CD8-positive, alpha-beta memory T cell (primary cell): ENCODE measurements at places on chromosomes 7 and 10.

DNA sequence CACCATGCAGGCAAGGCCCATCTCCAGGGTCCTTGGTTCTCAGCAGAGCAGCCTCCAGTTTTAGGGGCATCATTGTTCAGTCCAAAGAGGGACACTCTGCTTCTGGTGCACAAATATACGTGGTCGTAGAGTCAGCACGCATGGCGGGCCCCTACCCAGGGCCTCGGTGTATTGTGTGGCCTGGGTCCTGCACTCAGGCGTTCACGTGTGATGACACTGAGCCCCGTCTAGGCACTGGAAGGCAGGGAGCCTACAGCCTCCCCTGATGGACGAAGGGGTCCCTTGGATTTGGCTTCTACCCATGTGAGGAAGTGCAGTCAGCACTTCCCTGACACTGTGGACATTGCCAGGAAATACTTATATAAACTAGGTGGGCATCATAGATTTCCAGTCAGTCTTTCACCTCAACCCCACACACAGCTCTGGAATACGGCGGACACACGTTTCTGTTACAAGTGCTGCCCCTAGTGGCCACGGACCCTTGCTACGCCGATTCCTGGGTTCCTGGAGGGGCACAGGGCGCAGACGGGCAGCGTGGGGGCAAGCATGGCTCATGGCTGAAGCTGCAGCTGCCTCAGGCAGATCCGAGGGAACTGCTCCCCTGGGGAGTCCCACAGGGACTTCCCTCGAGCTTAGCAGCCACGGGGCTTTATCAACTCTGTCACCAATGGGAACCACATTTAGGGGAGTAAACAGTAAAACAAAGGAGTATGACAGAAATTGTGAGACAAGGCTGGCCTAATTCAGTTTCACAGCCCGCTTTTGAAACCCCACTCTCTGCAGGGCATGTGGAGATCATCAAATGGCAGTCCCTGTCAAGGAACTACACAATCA is 25.4 kb downstream of the AIFM2 start:
- DNase-seq: no peak

DNA sequence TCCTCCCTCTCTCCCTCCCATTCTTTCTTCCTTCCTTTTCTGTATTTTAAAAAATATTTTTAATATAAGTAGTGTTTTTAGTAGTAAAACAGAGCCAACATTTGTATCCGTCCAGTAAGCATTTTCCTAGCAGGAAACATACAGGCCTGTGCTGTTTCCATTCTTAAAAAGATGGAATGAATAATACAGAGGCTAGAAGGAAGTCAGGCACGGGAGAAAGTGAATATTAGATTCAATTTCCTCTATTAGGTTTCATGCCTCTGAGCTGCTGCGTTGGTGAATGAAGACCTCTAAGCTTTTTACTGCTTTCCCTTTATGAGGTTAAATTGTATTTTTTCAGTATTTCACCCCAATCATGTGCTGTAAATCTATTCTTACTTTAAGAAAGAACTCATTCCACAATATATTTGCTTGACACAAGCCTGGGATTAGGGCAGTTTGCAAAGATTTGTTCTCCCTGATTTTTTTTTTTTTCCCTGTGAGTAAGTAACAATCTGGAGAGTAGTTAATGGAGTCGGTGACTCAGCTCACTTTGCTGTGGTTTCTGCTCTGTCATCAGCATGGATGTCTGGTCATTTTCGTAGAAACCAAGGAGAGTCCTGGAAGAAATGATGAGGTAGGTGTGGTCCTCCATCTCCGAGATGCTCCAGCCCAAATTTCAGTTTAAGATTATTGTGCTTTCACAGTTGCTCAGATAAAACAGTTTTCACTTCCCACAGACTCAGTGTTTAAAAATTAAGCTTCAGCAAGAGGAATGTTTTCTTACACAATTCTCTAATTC is 76.1 kb upstream of the PITRM1 start:
- no peak for DNase-seq

- DNase-seq: no peak
Measured at GRCh38 chr7:112357136-112357535, 93.1 kb upstream of the IFRD1 start.

GRCh38 chr7:117005449-117005848 is 52.1 kb downstream of the ST7 start:
- no peak for DNase-seq

- no peak for DNase-seq
Measured at GRCh38 chr7:12066521-12066920, 144.6 kb upstream of the TMEM106B start.

DNA sequence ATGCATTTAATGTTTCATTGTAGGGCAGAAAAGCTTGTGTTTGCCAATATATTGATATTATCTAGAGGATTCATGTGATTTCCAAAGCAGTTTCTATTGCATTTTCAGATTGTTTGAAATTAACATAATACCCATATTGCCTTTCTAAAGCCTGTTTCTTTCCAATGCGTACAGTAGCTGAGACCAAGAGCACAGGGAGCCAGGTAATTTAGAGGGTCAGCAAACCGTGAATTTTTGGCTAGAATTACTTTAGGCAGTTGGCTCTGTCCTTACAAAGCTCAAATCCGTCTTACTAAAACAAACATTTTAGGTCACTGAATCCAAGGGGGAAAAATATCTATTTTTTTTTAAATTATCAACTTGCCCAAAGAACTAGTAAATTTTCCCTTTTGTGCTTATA is 604.9 kb upstream of the ADARB2 start:
- no peak for DNase-seq

DNA sequence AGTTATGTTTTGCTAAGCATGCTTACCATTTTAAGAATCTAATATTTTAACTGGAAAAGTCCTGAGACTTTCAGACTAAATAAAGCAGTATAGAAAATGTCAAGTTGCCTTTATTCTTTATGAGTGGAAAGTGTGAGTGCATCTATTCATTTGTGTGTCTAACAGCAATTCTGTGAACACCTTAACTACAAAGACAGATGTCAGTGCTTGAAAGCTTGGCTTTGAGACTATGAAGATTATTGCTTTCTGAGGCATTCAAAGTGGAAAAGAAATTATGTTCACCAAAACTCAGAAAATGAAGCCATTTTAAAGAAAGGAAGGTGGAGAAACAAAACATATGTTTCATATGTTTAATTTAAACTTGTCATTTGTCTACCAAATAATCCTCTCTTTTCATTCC is 294.5 kb upstream of the SEMA3C start:
- no peak for DNase-seq

DNA sequence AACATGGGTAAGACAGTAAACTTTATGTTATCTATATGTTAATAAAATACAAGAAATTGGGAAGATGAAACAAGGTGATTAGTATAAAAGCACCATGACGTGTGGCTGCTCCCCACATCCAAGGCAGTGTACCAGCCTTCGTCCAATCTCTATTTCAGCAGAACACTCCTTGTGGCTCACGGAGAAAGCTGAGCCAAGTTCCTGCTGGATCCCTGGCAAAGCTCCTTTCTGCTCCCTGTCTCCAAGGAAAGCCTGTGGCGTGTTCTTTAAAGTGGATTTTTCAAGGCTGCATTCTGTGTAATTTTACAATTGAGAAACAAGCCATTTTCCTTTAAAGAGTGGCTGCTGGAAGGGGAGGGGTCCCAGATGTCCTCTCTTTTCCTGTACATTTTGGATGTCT is 467.3 kb downstream of the PTPRN2 start:
- DNase-seq: no peak

DNA sequence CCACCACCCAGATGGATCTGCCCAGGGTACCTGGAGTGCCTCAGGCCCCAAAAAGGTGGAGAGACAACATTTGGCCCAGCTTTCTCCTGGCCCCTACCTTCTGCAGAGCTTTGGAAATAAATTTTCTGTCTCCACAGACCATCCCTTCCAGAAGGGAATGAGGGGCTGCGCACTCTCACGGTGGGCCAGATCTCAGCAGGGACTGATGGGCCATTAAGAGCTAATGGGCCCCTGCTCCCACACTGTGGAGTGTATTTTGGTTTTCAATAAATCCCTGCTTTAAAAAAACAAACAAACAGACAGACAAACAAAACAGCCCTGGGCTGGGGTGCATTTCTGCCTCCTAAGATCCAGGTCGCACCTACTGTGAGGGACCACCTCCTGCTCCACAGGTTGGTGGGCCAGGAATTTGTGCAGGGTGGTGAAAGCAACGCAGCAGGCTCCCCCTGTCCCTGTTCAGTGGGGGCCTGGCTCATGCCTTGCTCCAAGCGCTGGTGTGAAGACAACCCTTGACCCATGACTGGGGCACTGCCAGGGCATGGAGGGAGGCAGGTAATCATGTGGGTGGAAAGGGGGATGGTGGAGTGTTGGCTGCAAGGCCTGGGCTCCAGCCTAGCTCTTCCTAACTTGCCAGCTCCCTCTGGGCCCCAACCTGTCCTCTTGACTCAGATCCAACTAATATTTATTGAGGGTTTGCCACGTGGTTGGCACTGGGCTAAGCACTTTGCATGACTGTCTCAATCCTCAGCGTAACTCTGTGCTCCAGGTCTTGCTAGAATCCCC is 88.5 kb downstream of the COL13A1 start:
- no peak for DNase-seq

- no peak for DNase-seq
Measured at GRCh38 chr7:8435590-8436545, 2.5 kb downstream of the NXPH1 start.

DNA sequence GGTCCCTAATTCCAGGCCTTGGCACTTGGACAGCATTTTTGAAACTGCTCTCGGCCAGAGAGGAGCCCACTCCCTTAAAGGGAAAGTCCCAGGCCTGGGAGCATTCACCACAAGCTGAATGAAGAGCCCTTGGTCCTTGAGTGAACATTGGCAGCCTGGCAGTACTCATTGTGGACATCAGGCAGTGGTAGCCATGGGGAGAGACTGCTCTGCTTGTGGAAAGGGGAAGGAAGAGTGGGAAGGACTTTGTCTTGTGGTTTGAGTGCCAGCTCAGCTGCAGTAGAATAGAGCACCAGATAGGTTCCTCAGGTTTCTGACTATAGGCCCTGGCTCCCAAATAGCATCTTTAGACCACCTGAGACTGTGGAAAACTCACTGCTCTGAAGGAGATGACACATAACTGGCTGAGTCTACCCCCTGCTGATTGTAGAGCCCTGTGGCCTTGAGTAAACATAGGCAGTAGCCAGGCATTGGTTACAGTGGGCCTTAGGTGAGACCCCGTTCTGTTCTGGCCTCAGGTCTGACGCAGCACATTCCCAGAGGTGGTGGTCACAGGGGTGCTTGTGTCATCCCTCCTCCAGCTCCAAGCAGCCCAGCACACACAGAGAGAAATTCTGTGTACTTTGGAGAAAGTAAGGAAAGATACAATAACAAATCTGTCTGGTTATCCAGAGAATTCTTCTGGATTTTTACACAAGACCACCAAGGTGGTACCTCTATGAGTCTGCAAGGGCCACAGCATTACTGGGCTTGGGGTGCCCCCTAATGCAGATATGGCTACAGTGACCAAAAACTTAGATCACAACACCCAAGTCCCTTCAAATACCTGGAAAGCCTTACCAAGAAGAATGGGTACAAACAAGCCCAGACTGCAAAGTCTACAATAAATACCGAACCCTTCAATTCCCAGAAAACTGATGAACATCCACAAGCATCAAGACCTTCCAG is 153.8 kb downstream of the GNAI1 start:
- DNase-seq: no peak

DNA sequence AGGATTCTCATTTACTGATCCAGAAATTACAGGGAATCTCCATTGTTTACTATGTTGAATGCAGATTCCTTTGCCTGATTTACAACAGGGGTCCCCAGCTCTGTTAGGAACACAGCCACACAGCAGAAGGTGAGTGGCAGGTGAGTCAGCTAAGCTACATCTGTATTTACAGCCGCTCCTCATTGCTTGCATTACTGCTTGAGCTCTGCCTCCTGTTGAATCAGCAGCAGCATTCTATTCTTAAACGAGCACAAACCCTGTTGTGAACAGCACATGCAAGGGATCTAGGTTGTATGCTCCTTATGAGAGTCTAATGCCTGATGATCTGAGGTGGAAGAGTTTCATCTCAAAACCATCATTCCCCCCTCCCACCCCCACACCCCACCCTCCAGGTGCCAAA is 23.3 kb upstream of the CELF2 start:
- DNase-seq: no peak

DNA sequence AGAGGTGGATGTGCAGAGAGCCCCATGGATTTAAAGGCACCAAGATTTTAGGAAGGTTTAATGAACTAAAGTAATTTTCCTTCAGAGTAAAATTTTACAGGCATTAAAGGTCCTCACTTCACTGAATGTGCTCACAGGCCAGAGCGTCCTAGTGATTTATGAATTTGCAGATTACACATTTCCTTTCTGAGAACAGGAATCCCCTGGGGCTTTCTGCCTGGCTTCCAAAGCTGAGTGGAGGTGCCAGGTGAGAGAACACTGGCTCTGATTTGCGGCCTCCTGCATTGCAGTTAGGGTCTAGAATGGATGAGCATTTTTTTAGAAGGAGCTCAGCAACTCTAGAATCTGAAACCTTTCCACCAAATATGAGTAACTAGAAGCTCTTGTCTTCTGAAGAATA is 194.3 kb downstream of the SORCS3 start:
- no peak for DNase-seq

DNA sequence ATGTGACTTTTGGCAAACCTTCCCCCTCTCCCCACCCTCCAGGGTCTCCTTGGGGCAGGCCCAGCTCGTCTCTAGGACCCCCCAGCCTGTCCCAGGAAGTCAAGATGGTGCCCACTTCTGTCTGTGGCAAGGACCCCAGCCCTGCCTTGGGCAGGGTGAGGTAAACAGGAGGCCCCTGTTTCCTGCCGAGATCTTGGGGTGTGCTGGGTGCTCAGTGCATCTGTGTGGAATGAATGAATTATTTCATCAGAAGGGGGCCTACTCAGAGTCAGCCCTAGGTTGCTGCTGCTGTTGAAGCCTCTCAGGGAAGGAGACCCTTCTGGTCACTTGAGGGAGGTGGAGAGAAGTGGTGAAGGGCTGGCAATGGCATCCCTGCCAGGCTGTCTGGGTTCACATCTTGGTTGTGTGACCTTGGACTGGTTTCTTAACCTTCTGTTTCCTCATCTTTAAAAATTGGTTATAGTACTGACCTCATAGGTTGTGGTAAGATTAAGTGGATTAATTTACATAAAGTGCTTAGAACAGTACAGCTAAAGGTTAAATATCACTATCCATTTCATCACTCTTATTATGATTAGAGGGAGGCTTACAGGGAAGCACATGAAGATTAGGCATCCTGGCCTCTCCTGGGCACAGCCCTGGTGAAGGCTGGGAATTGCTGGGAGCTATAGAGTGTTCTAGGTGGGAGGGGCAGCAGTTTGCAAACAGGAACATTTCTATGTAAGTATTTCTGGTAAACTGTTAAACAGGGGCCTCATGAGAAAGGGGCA is 67.7 kb downstream of the ZMIZ1 start:
- no peak for DNase-seq

DNA sequence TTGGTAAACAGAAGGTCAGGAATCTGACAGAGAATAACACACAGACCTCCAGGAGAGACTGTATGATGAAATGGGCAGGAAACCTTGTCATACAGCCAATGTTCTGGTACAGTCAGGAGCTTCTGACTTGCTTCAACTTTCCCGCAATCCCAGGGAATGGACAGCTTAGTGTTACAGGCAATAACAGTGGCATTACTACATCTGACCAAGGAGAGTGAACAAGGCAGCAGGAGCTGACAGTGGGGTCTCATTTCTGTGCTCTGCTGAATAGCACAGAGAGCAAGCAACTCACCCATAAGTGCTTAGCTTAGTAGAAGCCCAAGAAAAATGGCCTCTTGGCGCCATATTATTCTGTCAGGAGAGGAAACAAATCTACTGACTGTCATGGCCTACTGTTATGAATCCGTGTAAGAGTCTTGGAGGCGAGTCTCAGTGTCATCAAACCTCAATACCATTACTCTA is 186.2 kb upstream of the MTPN start:
- no peak for DNase-seq

GRCh38 chr7:94400022-94400421 is 5.3 kb downstream of the COL1A2 start:
- DNase-seq: no peak
